ENCODE measurements at places on chromosomes 7 and 10.

DNA sequence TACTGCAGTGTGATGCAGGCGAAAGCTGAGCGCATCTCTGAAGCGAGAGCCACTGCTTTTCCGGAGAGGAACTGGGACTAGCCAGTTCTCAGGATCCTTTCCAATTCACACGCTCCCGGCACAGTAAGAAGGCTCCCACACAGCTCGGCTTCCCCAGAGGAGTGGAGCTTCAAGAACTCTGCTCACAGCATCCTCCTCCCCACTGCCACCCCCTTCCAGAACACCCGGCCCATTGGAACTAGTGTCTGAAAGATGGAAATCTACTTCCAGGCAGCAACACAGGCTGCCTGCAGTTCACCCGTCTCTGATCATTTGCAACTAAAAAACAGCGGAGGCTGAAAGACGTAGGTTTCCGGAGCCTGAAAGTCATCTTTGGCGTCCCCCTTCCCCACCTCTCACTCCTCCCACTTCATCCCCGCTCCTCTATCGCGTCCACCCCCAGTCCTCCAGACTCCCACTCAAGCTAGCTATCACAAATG lies at the start of gene DGKB:
TSS of gene DGKB (minus strand) at position 163 of the 479 bp plus-strand sequence.
- no peak for DNase-seq

DNA sequence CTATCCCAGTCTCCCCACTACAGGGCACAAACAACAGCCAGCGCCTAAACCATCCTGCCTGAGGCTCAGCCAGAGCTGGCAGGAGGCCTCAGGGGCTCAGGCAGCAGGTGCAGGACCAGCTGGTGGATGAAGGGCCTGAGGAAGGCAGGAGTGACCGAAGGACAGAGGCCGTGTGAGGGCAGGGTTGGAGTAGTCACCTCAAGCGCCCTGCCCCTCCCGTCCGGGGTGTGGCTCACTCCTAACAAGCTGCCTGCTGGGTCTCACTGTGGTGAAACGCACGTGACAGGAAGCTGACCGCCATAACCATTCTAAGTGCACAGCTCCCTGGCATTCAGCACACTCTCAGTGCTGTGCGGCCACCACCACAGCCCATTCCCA lies 281.1 kb downstream of the ELFN1 start:
- DNase-seq = no peak

DNA sequence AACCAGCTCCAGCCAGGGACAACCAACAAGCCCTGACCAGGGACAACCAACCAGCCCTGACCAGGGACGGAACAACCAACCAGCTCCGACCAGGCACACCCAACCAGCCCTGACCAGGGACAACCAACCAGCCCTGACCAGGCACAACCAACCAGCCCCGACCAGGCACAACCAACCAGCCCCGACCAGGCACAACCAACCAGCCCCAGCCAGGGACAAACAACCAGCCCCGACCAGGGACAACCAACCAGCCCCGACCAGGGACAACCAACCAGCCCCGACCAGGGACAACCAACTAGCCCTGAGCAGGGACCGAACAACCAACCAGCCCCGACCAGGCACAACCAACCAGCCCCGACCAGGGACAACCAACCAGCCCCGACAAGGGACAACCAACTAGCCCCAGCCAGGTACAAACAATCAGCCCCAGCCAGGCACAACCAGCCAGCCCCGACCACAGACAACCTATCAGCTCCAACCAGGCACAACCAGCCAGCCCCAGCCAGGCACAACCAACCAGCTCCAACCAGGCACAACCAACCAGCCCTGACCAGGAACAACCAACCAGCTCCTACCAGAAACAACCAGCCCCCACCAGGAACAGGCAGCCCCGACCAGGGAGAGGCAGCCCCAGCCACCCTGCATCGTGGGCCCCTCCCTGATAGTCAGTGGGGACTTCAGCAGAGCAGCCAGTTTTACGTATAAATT lies 56.4 kb downstream of the PROSER2 start:
- no peak for DNase-seq

DNA sequence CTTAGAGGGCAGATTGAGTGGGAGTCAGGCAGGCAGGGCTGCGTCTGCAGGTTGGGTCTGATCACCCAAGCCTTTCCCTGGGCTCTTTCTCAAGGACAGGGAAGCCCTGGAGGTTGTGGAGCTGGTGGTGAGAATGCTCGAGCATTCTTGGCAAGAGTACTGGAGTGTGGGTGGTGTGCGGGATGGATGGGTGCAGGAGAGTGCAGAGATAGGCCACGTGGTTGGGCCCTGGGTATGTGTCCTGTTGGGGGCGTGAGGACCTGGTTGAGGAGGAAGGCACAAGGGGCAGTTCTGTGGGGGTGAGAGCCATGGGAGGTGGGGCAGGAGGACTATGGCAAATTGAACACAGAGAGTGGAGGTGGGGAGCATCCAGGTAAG lies 135.9 kb downstream of the PTPN20 start:
- DNase-seq = no peak

GRCh38 chr10:119274519-119275045 lies 67.2 kb downstream of the GRK5 start:
- DNase-seq = no peak

DNA sequence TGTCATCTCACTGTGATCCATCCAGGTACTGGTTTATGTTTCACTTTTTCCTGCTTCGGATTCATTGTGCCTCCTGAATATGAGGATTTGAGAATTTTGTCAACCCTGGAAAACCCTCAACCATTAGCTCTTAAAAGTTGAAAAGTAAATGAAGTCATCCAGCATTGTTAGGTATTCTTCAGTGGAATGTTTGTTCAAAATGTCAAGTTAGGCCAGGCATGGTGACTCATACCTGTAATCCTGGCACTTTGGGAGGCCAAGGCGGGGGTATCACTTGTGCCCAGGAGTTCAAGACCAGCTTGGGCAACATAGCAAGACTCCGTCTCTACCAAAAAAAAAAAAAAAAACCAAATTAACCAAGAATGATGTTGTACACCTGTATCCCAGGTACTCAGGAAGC lies 222.1 kb downstream of the NSUN6 start:
- no peak for DNase-seq

DNA sequence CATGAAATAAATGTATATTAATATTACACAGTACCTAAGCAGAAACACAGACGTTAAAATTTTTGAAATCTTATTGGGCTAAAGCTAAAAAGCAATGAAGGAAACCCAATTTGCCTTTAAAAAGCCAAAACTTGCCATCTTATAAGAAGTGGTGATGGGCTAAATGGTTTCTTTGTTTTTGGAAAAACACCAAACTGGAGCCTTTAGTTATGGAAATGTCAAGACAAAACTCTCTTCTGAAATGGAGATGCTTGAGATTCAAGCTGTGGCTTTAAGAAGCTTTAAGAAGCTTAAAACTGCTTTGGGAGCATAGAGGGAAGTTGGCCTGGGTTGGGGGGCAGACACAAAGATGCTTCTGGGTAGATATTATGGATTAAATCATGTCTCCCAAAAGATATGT lies 277.0 kb downstream of the GFRA1 start:
- DNase-seq = no peak

- no peak for DNase-seq
Observed at GRCh38 chr10:74743401-74743800, 83.0 kb upstream of the KAT6B start.

Data from mammary epithelial cell (primary cell).